Vein endothelial cell (primary cell): ENCODE measurements at places on chromosomes 2 and 18. TPM values are rescaled to one million over a fixed set of nuclear protein-coding genes. Genes with fewer than 3 reads are reported as not detected.

Gene SP110
- total RNA-seq: 10.1 and 10.3 TPM in 2 replicates

Gene C2orf49
- total RNA-seq: 13.4 and 14.7 TPM in 2 replicates

Gene AQP12A
- not detected in 2 replicates for total RNA-seq

Gene ACMSD
- not detected in 2 replicates for total RNA-seq

Gene SERPINB7
- total RNA-seq: not detected in 2 replicates

Gene SOWAHC
- total RNA-seq: 2.9 and 6.2 TPM in 2 replicates

Gene NMUR1
- not detected in 2 replicates for total RNA-seq

Gene NLRC4
- not detected in 2 replicates for total RNA-seq

Gene LRRC30
- not detected in 2 replicates for total RNA-seq

Gene ALKAL2
- total RNA-seq: not detected in 2 replicates

Gene DHRS9
- total RNA-seq: 0.33 and 3.7 TPM in 2 replicates

Gene MAPRE3
- total RNA-seq: 1.5 and 2.9 TPM in 2 replicates

Gene COL4A4
- total RNA-seq: under 0.01 TPM in 1 of 2 replicates, not detected in the other

Gene ASXL3
- total RNA-seq: under 0.01 and 0.57 TPM in 2 replicates

Gene OTOS
- total RNA-seq: not detected in 2 replicates

Gene EGR4
- not detected in 2 replicates for total RNA-seq

Gene GREB1L
- 6.0 and 12.4 TPM in 2 replicates for total RNA-seq

Gene RAB17
- 2.3 and 9.5 TPM in 2 replicates for total RNA-seq

Gene NT5C1B
- not detected in 2 replicates for total RNA-seq
